GM12878 (cell line): ENCODE measurements at places on chromosomes 3 and 15.

GRCh38 chr3:49930922-49931321 lies 1.3 kb upstream of the MON1A start:
- no peak for DNase-seq

GRCh38 chr3:13853978-13854296 lies 25.9 kb downstream of the WNT7A start:
- no peak for DNase-seq

GRCh38 chr3:125313060-125313635 lies 62.0 kb downstream of the ZNF148 start:
- no peak for DNase-seq

DNA sequence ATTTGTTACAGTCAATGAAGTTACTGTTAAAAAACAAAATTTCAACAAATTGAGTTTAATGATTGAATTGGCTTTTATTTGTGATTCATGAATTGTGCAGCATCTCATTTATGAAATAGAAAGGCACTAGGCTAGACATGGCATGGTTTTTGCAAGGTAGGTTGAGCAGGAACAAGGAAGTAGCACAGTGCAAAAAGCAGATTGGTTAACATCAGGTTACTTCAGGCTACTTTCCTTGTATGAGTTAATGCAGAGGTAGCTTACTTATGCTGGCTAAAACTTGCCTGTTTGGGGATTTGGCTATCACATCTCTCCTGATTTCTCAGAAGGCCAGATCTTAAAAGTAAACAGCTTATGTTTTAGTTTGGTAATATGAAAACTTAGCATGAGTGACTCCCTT lies 23.0 kb upstream of the SV2B start:
- DNase-seq, result no peak

DNA sequence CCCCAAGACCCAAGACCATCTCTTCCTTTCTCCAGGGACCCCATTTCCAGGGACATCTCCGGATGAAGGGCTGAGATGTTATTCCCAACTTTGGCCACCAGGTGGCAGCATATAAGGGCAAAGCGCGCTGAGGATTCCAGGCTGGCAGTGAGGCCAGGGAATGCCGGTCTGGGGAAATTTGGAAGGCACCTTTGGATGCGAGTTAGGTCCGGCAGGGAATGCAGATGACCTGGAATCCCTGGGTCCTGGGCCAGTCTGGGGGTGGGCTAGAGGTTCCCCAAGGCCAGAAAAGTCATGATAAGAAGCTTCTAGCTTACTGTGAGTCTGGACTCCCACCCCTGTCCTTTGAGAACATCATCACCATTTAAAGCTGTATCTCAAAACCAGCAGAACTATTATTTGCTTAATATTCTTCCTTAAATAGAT lies 1.6 kb upstream of the CHST13 start:
- no peak for DNase-seq

DNA sequence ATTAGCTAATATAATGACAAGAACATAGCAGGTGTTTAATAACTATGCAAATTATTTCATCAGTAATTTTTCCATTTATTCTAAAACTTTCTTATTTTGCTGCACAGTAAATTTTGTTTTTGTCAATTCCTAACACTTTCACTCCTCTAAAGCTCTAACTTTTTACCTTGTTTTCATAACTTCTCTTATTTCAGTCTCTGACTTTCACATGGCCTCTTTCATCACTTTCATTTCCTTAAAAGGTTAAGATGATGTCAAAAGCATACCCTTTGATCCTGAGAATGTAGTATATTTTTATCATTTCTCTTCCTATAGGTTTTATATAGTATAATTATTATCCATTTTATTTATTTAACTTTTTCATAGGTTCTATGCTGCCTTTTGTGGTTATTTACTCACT lies 1325.8 kb upstream of the ALCAM start:
- no peak for DNase-seq

- DNase-seq, result no peak
These were observed 257.8 kb downstream of the CDIN1 start for GRCh38 chr15:36837246-36837645.

DNA sequence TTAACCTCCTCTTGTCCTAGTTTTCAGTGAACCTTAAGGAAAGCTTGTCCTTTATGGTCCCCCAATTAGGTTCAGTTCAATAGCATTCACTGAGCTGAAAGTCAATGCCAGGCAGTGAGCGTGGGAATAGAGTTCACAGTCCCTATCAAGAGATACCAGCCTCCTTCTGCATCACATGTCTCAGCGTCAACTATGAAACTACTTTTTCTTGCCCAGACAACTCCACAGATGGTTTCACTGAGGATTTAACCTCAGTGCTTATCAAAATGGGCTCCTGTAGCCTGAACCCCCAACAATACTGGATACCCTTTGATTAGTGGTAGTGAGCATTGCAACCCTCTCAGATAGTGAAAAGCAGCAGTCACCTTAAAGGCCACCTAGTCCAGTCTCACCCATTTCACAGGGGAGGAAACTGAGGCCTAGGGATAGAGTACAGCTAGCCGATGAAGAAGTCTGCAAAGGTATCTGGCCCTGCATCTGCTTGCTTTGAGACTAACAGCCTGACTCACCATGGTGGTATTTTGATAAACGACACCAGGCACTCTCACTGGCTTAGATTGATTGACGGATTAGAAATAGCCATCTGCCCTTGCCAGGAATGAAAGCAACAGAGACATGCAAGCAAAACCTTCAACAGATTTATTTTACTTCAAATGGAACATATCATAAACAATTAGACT lies 1.6 kb upstream of the UBA3 start:
- DNase-seq, result peak; percentile 73

DNA sequence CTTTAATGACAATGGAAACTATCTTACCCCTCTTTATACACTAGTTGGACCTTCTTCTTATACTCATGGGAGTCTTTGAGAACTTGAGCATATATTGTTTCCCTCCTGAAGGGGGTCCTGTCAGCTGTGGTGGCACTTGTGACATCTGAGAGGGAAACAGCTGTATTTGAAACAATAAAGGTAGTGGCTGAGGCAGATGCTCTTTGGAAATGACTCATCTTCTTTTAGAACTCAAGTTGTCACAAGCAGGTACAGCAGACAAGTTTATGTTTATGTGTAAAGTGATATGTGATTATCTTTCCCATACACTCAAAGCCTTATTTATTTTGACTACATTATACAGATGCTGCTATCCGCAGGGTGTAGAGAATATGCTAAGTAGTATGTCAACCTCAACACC lies 220.0 kb upstream of the GRM7 start:
- peak; percentile 2 for DNase-seq

- DNase-seq, result no peak
These were observed 30.5 kb downstream of the ACAN start for GRCh38 chr15:88833731-88834100.

DNA sequence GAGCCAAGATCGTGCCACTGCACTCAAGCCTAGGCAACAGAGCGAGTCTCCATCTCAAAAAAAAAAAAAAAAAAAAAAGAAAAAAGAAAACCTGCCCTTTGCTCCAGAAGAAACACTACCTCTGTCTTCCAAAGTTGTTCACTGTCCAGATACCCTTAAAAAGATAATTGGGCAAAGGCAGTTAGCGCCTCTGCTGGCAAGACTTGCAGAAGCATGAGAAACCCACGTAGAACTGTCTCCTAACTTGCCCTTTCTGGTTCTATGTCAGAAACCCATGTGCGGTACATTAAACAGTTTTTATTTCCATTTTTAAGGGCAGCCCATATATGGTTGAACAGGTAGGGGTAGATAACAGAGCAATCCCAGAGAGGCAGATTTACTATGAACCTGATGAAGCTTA lies 1026.4 kb downstream of the ROBO2 start:
- DNase-seq, result no peak

GRCh38 chr15:72197041-72197459 lies 537 bp downstream of the GRAMD2A start:
- DNase-seq, result no peak

GRCh38 chr15:66007663-66008262 lies 138.5 kb downstream of the RAB11A start:
- peak; percentile 9 for DNase-seq

- no peak for DNase-seq
These were observed 8.0 kb downstream of the PXK start for GRCh38 chr3:58340594-58341244.

GRCh38 chr3:151301787-151302186 lies 14.8 kb downstream of the GPR87 start:
- no peak for DNase-seq

DNA sequence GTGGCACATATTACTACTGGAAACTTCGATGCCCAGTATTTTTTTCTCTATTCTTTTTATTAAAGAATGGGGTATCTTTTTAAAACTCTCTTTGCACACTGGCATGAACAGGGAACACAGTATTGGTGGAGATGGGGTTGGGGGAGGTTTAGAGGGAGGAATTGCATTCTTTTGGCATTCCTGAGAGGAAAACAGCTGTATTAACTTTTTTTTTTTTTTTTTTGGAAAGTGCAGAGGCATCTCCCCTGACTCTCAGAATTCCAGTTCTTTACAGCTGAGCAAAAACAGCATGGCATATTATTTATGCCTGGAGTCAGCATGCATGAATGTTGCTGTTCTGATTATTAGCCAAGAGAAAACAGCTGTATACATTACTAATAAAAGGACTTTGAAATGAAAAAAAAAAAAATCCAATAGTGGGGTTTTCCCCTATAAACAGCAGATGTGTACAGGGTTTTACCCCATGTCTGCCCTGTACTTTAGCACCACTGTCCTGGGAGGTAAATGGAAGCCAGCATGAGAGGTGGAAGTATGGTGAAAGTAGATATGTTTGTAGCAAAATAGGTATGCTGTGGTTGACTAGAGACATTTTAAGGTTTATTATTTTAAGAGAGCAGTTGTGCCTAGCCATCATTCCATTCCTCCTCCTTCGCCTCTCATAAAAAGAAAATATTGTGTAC lies 132.2 kb downstream of the FNDC3B start:
- DNase-seq, result no peak

DNA sequence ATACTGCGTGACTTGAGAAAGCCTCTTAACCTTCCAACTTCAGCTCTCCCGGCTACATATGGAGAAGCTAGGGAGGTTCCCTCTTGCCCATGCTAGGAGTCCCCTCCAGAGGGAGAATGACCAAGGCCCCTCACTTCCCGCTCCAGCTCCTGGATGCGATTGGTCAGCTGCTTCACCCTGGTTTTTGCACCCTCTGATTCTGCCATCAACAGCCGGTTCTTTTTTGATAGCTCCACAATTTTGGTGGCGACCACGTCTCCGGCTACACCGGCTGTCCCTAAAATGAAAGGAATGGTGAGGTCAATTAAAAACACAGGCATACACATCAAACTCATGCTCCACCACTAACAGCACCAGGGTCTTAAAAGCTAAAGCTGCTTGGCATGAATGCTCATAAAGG lies 20.6 kb downstream of the CCDC13 start:
- DNase-seq, result no peak

- DNase-seq, result no peak
These were observed 854 bp upstream of the COL8A1 start for GRCh38 chr3:99637368-99638111.

DNA sequence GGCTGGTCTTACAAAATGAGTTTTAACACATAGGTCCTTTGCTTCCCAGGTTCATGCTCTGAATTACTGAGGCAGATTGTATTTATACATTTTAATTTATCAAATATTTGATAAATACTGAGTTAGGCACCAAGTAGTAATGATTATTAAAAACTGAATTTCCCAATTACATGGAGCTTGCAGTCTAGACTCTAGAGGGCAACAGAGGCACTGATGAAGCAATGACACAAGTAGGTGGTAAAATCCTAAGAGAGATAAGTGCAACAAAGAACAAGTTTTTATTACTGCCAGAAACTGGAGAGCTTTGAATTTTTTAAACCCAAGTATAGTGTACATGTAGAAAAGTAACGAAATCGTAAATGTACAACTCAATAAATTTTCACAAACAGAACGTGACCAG lies 406.2 kb upstream of the RARB start:
- no peak for DNase-seq

GRCh38 chr15:101446518-101447167 lies 42.9 kb downstream of the PCSK6 start:
- no peak for DNase-seq

- DNase-seq, result no peak
These were observed 37.8 kb downstream of the CFAP100 start for GRCh38 chr3:126432361-126433104.

DNA sequence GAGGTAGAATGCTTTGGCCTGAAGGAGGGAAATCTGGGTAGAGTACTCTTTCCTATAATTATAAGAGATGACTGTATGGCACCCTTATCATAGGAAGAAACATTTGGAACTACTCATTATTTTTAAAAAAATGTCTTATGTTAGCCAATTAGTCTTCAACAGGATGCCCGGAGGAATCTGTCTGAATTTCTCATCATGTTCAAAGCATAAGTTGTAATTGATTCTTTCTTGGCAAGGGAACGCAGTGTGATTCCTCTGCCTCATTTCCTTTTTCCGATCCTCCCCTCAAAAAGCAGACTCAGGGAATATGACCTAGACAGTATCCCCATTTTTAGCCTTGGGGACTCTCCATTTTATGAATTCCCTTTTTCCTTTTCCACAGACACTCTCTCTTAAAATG lies 165.1 kb downstream of the IL5RA start:
- no peak for DNase-seq

DNA sequence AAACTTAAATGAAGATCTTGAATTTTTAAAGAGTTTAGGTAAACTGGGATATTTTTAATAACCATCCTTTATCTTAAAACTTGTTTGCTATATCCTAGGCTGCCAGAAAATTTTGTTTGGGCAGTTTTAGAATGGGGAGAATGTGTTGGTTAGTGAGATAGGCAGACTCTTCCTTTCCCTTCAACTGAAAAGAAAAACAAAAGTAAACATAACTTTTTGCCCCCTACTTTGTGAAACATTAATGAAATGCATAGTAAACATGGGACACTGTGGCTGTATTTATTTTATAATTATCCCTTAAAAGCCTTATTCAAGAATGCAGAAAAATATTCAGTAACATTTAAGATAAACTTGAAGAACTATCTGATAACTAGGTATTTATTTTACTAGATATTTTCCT lies 31.0 kb downstream of the SETD5 start:
- DNase-seq, result no peak

- no peak for DNase-seq
These were observed 73.9 kb upstream of the SLC24A5 start for GRCh38 chr15:48046813-48047438.

DNA sequence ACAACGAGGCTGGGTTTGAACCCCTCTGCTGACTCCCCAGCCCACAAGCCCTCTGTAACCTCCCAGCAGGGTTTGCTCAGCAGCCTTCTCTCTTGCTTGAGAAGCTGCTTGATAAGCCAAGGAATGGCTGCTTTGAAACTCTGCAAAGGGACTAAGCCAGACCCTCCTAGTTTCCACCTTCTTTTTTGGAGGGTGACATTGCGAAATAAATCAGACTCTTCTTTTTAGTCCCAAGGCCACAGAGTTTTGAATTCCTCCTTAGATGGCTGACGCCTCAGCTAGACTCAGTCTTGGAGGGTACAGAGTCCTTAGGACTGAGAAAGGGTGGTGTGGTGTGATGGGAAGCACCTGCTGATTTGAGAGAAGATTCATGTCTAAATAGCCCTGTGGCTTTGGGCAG lies 1.2 kb downstream of the TGM4 start:
- DNase-seq, result no peak

DNA sequence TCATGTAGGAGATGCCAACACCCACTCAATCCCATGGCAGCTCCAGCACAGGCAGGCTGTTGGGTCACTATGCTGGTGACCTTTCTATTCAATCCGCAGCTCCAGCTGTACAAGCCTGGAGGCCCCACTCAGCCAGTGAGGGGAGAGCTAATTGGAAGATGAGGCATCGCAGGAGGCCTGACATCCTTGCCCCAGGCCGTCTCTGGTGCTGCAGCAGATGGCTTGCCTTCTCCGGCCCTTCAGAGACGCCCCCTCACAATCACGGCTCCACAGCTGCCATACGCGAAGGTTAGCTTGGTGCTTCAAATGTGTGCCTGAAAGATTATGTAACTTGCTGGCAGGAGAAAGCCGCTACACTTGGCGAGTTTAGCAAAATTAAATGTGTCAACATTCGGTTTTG lies 104.2 kb upstream of the CLSTN2 start:
- DNase-seq, result no peak
